Fibroblast of upper back skin (primary cell): ENCODE measurements at places on chromosomes 3 and 15.

GRCh38 chr15:64229129-64229724, 66.4 kb upstream of the PPIB start:
- no peak for DNase-seq

DNA sequence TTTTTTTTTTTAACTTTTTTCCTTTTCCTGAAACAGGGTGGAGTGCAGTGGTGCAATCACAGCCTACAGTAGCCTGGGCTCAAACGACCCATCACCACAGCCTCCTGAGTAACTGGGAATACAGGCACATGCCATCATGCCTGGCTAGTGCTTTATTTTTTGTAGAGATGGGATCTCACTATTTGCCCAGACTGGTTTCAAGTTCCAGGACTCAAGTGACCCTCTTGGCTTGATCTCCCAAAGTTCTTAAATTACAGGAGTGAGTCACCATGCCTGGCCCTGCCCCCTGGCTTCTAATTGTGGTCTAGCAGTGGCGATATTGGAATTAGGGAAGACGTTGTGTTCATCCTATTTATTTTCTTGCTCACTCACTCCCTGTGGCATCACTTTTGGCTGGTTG, 1138.4 kb downstream of the SI start:
- no peak for DNase-seq

DNA sequence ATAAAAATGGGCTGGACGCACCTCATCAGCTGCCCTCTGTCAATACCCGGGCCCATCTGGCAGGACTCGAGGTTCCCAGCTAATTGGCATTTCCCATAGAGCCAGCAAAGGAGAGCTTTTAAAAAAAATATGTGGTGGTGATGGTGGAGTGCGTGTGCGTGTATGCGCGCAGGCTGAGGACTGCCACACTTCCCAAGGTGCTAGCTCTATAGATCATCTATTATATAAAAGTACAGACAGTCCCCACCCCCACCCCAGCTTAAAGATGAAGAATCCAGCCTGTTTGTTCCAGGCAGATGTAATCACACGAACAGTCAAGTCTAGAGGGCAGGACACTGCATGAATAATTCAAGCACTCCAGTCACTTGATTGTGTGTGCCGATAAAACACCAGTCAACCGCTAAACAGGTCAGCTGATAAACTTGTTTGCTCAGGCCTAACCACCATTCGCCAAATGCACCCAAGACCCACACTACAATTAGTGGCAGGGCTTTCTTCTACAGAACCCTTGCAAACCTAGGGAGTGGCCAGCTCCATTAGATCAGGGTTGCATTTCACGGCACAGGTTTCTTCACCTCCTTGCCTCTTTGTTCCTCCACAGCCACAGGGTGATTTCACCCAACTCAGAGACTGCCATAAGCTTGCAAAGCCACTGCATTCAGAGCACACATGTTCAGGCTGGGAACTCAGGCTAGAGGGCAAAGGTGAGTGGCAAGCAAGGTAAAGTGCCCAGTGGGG, 5.8 kb downstream of the TLE3 start:
- no peak for DNase-seq

- peak; percentile 99 for DNase-seq
Measured at GRCh38 chr3:188270423-188270972, 116.5 kb downstream of the LPP start.

- no peak for DNase-seq
Measured at GRCh38 chr3:36709826-36710365, 54.5 kb downstream of the DCLK3 start.

- no peak for DNase-seq
Measured at GRCh38 chr3:154783521-154783931, 296.6 kb upstream of the MME start.

GRCh38 chr3:27976933-27977332, 254.8 kb upstream of the EOMES start:
- peak; percentile 17 for DNase-seq

DNA sequence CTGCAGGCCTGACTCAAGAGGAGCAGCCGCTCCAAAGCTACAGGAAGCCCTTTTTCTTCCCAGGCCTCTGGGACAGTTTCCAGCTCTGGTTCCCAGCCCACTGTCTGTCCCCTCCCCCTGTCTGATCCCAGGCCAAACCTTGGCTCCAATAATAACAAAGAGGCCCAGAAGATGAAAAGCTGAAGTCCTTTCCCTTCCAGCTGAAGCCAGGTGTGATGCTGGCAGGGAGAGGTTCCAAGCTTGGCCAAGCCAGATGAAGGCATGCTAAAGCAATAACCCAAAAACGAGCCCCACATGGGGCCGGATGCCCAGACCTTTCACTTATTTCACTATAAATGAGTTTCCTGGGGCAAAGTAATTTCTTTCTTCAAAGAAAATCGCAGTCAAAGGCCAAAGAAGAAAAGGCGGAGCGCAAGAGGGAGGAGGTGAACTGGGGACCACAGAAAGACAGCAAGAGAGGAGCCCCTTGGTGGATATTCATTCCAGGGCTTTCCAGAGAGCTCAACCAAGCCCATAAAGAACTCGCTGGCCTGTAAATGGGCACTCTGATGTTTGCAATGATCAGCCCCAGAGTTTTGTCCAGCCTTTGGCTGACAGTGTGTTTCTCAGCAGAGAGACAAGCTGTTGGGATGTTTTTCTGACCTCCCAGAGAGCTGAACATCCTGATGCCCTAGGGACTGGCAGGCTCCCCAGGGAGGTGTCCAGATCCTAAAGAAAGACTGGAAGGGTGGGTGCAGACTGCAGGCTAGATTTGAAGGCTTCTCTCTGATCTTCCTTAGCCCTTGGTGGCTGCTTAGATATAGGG, 157.6 kb downstream of the UACA start:
- DNase-seq: peak; percentile 91

DNA sequence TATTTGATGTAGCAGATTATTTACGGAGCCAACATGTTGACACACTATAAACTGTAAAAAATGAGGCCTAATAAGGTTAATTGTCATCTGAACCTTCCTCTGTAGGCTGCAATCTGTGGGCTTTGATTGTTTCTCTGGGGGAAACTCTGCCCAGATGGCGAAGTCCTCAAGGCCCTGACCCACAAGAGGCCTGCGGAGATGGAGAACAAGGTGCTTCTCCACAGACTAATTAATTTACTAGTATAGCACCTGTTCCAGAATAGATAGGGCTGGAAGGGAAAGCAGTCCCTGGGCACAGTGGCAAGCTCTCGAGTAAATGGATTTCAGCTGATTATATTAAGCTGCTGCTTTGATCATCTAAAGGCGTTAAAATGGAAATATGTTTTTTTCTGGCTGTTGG, 338.8 kb upstream of the DNAJC19 start:
- no peak for DNase-seq

- DNase-seq: peak; percentile 97
Measured at GRCh38 chr3:31157893-31158620, 263.6 kb upstream of the GADL1 start.

DNA sequence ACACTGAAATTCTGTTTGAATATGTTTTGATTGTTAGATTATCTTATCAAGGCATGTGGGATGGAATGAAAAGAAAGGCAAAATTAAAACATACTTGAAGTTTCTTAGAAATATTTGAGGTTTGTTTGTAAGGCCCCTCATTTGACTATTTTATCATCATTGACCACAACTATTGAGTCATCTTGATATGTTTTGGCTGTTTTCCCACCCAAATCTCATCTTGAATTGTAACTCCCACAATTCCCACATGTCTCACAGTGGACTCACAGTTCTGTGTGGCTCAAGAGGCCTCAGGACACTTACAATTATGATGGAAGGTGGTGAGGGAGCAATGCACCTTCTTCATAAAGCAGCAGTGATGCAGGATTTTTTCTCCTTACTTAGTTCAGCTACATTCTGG, 917.1 kb downstream of the PLOD2 start:
- DNase-seq: peak; percentile 93

- peak; percentile 62 for DNase-seq
Measured at GRCh38 chr15:51382787-51383186, 41.3 kb downstream of the GLDN start.

- DNase-seq: no peak
Measured at GRCh38 chr3:100189444-100189964, 71.3 kb upstream of the TBC1D23 start.

GRCh38 chr3:184737641-184738505, 26.0 kb upstream of the MAGEF1 start:
- DNase-seq: peak; percentile 71

DNA sequence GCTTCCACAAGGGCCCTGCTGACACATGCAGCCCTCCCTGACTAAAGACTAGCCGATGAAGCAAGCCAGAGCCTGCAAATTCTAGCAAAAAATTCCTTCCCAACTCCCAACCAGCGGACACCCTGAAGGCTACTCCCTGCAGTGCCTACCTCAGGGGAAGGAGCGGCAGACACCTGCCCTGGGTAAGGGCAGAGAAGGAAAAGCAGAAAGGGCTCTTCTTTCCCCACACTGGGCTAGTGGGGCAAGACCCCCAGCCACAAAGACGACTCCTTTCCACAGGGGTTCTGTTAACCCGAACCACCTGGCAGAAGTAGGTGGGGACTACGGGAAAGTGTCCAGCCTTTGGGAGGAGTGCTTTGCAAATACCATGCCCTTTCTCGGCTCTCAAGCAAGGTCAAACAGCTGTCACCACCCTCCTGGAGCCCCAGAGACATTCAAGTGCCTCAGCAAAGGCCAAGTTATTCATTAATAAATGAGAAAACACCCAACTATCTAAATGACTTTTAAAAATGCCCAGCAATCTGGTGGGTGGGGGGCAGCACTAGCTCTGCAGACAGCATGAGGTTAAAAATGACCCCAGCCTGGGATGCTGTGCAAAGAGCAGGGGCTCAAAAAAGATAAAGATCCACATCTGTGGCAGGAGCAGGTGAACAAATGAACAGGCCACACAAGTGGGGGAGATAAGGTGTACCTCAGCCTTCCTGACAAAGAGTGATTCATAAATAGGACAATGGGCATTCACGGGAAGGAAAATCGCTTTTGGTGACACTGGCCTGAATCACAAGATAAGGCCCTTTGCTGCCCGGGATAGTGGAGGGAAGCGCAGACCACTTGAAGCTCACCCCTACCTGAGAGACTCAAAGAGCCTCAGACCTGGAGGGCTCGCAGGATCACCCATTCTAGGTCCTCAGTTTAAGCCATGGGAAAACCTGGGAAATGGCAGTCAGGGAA, 33.0 kb downstream of the CCDC12 start:
- DNase-seq: no peak

DNA sequence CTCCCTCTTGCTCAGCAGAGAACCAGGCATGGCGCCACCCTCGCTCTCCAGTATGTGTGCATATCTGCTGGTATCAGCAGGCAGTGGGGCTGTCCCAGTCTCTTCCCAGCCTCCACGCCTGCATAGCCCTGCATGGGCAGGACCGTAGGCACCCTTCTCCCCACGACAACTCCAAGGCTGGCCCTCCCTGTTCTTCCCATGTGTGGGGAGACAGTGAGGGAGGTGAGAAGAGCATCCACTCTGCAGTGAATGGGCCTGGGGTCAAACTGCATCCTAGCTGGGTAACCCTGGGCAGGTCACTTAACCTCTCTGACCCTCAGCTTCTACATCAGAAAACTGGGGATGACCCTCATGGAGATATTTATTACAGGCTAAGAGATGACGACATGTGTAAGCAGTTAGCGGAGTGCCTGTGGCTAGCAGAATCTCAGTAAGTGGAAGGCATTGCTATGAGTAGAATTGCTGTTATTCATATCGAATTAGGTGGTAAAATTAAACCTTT, 13.3 kb upstream of the SSUH2 start:
- peak; percentile 49 for DNase-seq

- DNase-seq: peak; percentile 22
Measured at GRCh38 chr3:12143949-12144504, 14.7 kb downstream of the TIMP4 start.

DNA sequence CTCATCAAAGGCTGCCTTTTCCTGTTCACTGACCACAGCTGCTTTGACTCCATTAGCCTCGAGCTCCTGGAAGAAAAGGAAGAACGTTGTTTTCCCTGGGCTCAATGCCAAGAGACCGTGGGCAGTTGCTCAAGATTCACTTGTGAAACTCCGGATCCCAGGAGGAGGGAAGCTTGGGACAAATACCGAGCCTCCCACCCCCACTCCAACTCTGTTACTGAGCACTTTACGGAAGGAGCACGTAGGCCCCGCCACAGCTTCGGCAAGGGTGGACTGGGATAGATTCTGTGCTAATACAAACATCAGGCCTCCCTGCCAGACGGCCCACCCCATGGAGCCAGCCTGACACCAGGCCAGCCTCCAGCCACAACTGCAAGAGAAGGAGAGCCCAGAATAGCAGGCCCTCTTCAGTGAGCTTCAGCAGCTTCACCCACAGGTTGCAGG, 10.8 kb upstream of the FANCD2 start:
- DNase-seq: peak; percentile 98

DNA sequence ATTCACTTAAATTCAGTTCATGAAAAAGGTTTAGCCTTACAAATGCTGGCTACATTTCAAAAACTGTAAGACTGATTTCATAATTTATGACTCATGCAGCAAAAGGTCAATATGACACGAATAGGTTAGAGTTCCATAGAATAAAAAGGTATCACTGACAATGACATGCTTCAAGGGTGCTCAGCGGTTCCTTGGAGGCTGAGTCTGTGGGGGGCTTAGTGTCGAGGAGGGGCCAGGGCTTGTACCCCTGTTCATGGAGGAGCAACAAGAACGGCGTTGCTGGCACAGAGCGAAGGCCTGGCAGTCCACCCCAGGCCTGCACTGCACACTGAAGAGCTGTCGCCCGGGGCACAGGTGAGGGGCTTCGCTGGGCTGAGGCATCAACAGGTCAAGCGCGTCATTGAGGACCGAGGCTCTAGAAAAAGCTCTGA, 174.2 kb downstream of the NR1D2 start:
- DNase-seq: peak; percentile 70

DNA sequence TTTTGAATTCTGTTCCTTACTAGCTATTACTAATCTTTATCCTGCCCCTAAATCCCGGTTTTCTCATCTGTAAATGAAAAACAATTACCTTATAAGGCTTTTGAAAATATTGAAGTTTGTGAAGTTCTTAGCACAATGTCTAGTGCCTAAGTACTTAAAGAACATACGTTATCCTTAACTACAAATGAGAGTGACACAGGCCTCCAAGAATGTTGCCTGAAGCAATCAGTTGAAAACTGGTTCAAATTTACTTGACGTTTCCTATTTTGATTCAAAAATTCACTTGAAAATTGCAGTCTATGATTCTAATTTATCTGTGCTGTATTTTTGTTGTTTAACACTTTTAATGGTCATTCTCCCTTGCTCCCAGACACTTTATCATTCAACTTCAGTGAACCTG, 3.2 kb downstream of the SENP7 start:
- DNase-seq: peak; percentile 73
